ENCODE measurements at places on chromosomes 7 and 10.

DNA sequence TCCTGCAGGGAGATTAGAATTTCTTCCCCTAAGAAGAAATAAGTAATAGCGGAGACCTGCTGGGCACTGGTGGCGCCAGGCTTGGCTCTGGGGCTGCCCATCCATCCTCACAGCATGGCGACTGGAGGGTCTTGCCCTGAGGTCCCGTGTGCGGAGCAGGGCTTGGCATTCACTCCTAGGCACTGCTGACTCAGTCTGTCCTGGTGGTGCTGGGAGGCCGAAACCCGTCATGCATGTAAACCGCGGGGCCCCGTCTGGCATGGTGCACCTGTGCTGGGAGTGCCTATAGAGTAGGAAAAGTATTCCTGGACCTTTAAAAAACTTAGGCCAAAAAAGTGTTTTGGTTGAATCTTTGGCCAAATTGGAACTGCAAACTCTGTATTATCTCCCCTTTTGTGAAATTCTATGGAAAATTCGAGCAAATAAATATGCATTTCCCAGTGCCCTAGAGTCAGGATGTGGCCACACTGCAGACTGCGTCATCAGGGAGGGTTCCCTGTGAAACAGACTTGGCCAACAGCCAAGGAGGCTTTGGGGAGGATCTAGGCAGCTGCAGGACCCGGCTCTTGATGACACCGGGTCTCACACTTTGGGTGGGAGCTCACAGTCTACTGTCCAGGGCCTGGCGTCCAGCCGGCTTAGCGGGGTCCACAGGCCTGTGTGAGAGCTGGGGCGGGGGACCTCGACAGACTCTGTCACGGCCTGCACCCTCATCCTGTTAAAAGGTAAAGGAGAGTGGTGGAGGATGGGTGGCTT is 122.3 kb downstream of the VIPR2 start:
- no peak for DNase-seq

DNA sequence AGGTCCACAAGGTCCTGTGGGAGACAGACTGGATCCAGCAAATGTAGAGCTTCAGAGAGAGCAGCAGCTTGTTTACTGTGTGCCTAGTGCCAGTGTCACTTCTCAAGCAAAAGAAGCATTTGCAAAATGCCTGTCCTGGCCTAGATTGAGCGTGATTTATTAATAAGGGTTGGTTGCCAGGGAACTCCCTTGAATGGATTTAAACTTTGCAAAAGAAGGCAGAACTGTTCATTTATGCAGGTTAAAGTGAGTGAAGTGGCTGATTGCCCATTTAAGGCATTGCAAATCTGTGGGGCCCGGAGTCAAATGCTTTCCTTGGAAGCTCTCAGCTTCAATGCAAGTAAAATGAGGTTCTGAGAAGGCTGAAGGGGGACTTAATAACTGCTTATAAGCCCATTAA is 71.3 kb downstream of the CDHR3 start:
- DNase-seq = no peak

- DNase-seq = no peak
Observed at GRCh38 chr10:78028438-78029268, 662 bp downstream of the POLR3A start.

- peak; percentile 19 for DNase-seq
Observed at GRCh38 chr7:107865956-107866775, 24.8 kb upstream of the DLD start.

GRCh38 chr10:76882245-76882644 is 755.4 kb downstream of the KCNMA1 start:
- DNase-seq = no peak
